ENCODE measurements at places on chromosomes 5 and 9.

GRCh38 chr9:124356745-124357390, 58.4 kb downstream of the PSMB7 start:
- DNase-seq: no peak

DNA sequence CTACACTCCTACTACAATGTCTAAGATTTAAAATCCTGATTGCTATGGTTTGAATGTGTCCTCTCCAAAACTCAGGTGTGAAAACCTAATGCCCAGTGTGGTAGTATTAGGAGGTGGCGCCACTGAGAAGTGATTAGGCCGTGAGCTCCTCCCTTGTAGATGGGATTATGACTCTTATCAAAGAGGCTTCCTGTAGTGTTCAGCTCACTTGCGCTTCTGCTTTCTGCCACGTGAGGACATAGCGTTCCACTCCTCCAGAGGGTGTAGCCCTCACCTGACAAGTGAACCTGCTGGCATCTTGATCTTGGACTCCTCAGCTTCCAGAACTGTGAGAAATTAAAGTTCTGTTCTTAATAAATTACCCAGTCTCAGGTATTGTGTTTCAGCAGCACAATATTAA, 33.0 kb upstream of the WHRN start:
- DNase-seq: no peak

GRCh38 chr5:77339337-77339890, 128.9 kb downstream of the PDE8B start:
- no peak for DNase-seq

DNA sequence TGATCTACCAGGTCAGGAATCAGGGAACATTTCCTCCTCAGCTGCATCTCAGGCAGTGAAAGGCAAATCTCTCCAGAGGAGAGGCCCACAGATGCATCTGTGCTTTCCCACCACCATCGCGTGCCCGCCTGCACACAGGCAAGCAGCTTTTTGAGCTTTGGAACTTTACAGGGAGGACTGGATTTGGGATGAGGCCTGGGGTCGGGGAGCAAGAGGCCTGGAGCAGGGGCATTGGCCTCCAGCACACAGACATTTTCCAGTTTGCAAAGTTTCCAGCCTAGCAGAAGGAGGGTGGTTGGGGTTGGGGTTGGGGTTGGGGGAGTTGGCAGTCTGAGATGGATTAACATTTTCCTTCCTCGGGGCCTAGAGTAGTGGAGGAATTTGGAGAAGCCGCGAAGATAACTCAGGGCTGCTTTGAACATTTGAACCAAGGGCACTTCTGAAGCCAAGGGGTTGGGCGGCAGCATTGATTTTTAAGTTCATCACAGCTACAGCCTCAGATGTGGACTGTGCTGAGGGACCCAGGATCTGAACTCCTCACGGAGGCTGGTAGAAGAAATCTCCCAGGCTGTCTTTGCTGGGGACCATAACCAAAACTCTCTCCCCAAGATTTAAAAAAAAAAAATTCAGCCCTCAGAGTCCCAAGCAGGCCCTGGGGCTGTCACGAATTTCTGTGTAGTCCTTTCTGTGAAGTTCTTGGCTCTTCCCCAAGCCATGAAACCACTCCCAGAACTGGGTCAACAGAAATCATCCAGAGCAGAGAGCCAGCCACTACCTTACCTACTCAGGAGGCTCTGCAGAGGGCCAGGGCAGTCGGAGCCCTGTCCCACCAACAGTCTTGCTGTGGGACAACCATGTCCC, 25.6 kb downstream of the C5orf15 start:
- DNase-seq: no peak

DNA sequence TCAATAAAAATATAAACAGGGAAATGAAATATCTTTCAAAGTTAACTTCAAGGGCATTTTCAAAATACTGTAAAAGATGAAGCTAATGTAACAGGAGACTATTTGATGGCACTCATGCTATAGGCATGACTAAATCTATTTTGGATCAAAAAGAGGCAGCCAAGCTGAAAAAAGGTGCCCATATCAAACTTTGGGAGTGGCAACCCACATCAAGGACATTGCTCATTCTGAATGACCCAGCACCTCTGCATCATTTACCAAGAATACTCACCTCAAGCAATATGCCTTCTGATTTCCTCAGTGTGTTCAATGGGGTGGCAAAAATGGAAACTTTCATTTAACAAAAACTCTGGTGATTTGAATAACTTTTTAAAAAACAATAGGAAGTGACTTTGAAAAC, 853.3 kb downstream of the TLE1 start:
- no peak for DNase-seq

GRCh38 chr9:38385896-38386295, 6.6 kb upstream of the ALDH1B1 start:
- DNase-seq: no peak

DNA sequence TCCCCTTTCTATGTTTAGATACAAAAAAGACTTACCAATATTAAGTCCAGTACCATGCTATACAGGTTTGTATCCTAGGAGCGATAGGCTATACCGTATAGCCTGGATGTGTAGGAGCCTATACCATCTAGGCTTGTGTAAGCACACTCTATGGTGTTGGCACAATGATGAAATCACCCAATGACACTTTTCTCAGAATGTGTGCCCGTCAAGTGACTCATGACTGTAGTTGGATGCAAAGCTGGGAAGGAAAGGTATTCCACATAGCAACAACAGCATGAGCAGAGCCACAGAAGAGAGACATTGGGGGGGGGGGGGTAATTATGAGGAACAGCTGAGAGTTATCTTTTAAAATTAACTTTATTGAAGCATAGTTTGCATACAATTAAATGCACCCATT, 63.2 kb downstream of the TTLL11 start:
- no peak for DNase-seq

DNA sequence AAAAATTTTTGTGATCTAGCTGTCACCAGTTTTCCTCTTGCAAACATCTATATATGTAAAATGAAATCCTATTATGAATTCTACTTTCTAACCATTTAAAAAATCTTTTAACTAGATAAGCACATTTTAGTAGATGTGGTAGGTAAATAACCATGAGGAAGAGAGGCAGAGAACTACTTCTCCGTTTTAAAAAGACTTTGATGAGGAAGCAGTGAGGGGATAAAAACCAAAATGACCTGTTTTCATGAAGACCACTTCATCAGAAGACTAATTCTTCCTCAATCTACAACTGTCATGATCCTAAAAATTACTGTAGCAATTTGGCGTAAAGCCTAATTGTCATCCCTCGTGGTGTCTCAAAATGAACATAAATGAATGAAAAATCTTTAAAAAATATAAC, 15.7 kb upstream of the ERBIN start:
- DNase-seq: no peak

DNA sequence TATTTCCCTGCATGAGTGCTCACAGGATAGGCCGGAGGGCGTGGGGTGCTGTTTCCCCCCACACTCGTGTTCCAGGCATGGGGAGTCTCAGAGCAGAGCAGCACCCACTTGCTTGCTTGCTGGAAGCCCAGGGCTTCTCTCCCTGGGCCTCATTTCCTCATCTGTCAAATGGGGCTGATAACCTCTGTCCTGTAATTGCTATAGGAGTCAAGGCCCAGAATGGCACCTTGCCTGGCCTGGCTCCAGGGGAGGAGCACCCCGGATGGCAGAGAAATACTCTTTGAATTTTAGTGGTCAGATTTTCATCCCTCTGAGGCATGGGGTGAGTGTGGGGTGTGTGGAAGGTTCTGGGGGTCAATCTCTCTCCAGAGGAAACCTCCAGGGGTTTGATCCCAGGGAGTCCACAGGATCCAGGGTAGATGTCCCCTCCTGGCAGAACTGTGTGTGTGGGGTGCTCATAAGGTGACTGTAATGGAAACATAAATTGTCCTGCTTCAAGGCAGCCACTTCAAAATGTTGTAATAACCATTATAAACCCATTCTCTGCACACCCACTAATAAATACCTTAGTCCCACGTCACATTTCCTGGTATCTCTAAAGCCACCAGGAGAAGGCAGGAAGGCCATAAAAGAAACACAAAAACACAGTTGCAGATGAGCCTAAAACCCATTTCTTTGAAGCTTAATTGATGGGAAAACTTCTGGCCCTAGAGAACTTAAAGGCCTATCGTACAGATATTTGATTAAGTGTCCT, 272.2 kb downstream of the FSTL4 start:
- DNase-seq: no peak

All from suppressor macrophage treated with lipopolysaccharide for 1 hour (primary cell).